ENCODE measurements at places on chromosomes 5 and 9.

DNA sequence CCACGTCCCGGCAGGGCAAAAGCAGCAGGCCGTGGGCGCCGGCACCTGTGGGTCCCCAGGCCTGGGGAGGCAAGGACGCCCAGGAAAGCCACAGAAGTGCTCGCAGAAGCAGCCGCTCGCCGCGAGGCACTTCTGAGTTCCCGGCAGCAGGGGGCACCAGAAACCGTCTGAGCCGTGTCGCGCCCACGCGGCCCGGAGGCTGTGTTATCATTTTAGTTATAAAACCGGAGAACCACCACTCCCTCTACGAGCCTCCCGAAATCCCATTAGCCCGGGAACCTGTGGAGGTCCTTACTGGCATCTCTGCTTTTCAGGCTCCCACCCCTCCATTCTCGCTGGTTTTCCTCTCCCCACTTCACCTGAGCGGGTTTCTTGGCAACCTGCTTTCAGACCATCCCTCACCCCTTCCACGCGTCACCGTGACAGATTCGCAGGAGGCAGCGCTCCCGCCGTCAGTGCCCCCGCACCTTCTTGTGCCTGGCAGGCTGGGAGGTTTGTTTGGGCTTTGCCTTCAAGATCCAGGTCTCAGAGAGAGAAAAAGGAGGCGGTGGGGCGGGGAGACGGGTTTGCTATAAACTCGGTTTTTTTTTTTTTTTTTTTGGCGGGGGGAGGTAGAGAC lies 2.3 kb downstream of the GDNF start:
- DNase-seq: peak; percentile 80

- no peak for DNase-seq
These were observed 82.3 kb upstream of the EPB41L4B start for GRCh38 chr9:109403116-109403515.

DNA sequence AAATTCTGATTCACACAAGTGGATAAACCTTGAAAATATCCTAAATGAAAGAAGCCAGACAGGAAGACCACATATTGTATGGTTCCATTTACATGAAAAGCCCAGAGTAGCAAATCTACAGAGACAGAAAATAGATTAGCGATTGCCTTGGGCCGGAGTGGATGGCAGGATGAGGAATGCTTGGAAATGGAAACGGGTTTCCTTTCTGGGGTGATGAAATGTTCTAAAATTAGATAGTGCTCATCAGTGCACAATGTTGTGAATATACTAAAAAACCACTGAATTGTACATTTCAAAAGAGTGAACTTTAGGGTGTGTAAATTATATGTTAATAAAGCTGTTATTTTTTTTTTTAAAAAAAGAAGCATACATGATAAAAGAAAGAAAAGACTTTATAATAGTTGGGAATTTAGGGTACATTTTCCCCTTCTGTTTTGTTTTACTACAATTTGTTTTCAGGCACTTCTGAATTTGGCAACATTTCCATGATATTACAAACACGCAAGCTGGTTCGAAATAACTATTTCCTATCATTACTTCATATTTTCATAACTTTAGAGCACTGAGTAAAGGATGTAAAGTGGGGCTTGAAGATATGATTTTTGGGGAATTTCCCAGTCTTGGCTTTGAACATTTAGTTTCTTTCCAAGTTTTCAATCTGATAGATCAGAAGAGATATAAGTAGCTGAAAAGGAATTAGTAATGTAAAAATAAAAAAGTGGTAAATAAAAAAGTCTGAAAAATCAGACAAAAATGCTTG lies 23.9 kb downstream of the SLC35A4 start:
- no peak for DNase-seq

- no peak for DNase-seq
These were observed 43.2 kb downstream of the DAB2IP start for GRCh38 chr9:121694600-121694999.

- DNase-seq: no peak
These were observed 243.8 kb upstream of the IRX1 start for GRCh38 chr5:3351581-3352442.

- no peak for DNase-seq
These were observed 192.6 kb upstream of the MSX2 start for GRCh38 chr5:174531782-174532191.

- no peak for DNase-seq
These were observed 128.6 kb upstream of the EFNA5 start for GRCh38 chr5:107799306-107799705.

GRCh38 chr5:107466233-107466769 lies 204.4 kb downstream of the EFNA5 start:
- DNase-seq: peak; percentile 99

DNA sequence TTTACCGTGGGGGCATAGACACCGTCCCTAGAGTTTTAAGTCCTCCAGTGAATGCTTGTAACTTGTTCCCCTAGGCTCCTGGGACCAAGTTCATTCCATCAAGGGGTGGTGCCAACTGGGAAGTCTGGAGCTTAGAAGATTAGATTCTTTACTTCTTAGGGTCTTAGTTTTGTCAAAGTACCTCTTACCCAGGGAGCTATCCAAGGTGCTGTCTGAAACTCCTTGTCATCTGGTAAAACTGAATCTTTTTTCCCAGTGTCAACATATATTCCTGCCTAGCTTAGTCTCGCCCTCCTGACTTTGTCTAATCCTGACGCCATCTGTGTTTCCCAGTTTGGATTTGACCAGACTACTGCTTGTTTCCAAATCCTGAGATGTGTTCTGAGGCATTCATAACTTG lies 41.6 kb downstream of the MAMDC2 start:
- DNase-seq: peak; percentile 54

DNA sequence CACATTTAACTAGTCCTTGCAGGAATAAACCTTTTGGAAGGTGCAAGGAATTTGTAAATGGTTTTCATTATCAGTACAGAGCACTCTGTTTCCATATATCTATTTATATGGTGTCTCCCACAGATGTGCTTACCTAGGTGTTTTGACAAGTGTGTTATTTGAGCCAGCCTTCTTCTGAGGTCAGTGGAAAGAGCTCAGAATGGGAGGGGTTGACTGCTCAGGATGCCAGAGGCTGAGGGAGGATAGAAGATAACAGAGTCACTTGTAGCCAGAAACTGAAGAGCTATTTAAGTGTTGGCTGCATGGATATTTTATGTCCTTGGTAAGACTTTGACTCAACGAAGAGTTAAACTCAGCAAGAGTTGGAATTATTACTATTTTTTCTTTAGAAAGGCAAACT lies 5.0 kb downstream of the CMYA5 start:
- no peak for DNase-seq

GRCh38 chr9:69745716-69746437 lies 13.9 kb downstream of the PTAR1 start:
- DNase-seq: peak; percentile 28

GRCh38 chr9:76603448-76603895 lies 144.5 kb downstream of the GCNT1 start:
- no peak for DNase-seq

DNA sequence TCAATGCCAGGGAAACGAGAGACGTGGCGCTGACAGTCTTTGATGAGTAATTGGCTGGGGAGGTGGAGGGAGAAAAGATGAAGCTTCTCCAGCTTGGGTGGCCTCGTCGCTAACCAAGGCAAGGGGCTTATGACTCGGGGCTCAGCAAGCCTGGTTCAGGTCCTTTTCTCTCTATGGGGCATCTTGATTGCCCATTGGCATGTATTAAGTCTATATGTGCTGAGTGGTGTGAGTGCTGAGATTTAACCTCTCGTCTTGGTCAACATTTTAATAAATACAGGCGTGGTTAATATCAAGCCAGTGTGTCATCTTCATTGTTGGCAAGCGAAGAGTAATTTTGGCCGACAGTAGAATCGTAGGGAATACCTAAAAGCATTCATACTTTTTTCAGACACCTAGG lies 85.9 kb downstream of the RAI14 start:
- peak; percentile 10 for DNase-seq

DNA sequence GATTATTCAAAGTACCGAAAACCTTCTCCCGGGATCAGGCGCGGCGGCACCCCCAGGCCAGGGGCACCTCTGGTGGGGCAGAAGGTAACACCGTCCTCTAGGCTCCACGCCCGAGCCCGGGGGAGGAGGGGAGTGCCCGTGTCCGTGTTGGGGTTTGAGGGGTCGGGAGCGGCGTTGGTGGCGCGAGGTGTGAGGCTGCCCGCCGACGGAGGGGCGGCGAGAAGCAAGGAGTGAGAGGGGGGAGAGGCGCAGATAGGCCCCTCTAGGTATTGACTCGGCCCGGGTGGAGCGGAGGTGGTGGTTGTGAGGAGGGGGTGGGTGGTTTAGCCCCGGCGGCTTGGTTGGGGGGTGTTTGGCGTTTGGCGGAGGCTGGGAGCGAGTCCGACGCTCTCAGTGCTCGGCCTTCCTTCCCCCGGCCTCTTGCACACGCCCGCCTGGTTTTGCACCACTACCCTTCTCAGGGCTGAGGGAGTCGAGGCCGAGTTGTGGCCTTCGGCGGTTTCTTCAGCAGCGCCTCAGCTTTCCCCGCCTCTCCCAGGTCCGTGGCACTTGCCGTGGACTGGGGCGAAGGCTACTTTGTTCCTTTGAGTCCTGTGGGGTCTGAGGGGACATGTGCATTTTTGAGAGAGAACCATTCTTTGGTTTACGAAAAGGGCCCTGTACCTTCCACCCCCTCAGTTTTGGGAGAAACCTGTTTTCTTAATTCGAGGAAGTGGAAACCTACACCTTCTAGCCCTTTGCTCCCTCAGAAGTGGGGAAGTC lies 450 bp downstream of the GPBP1 start:
- DNase-seq: peak; percentile 48

DNA sequence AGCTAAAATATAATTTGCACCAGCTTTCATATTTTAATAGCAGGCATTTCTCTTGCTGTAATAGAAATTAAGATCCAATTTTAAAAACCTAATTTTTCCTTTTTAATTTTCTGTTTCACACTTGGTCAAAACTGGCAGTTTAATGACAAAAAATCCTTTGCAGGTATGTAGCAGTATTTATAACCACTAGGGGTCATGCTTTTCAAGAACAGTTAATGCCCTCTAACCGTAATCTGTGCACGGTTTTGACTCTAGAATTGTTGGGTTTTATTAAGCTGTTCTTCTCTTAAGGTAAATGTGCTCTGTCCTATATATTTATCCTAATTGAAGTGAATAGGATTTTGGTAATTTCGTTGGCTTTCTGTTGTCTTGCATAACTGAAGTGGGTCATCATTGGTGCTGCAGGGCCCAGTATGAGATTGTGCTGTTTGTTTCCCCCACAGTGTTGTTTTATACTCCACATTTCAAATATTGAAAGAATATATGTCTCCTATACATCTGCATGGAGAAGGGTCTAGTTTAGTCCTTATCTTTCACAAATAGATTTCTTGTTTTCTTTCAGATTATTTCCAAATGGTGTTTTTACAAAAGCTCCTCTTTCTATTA lies 107.4 kb downstream of the SCAMP1 start:
- DNase-seq: peak; percentile 57

GRCh38 chr9:96441798-96442445 lies 8.0 kb upstream of the HABP4 start:
- peak; percentile 60 for DNase-seq

DNA sequence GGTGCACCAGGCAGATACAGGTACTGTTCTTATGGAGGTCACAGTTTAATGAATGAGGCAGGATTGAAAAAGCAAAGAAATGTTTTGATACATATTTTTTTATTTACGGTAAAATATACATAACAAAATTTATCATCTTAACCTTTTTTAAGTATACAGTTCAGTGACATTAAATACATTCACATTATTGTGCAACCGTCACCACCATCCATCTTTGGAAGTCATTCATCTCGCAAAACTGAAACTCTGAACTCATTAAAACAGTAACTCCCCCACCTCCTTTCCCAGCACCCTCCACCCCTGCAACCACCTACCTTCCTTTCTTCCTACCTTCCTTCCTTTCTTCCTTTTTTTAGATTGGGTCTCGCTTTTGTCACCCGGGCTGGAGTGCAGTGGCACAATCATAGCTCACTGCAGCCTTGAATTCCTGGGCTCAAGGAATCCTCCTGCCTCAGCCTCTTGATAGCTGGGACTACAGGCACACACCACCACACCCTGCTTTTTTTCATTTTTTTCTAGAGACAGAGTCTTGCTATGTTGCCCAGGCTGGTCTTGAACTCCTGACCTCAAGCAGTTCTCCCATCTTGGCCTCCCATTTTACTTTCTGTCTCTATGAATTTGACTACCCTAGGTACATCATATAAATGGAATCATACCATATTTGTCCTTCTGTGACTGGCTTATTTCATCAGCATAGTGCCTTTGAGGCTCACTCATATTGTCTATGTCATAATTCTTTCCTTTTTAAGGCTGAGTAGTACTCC lies 22.5 kb upstream of the PSD2 start:
- no peak for DNase-seq

- no peak for DNase-seq
These were observed 65.8 kb downstream of the DOCK2 start for GRCh38 chr5:169702693-169703481.

DNA sequence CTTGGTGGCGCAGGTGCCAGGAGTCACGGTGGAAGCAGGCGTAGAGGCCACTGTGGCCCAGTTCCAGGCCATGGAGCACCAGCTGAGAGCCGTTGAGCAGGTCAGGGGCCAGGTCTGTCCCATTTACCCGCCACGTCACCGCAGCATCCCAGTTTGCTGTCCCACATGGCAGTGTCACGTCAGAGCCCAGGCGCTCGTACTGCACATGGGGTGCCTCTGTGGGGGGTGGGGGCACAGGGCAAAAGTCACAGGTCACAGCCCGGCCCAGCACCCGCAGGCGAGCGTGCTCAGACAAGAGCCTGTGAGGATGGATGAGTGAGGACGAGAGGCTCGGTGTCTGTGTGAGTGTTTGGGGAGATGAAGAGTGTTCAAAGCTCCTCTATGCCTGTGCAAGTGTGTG lies 24.9 kb downstream of the CNTFR start:
- DNase-seq: no peak

DNA sequence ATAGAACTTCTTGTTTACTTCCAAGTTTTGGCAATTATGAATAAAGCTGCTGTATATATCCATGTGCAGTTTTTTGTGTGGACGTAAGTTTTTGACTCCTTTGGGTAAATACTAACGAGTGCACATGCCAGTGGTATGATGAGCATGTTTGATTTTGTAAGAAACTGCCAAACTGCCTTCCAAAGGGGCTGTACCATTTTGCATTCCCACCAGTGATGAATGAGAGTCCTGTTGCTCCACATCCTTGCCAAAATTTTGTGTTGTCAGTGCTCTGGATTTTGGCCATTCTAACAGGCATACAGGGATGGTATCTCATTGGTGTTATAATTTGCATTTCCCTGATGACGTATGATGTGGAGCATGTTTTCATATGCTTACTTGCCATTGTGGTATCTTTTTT lies 73.5 kb downstream of the EGFLAM start:
- no peak for DNase-seq

DNA sequence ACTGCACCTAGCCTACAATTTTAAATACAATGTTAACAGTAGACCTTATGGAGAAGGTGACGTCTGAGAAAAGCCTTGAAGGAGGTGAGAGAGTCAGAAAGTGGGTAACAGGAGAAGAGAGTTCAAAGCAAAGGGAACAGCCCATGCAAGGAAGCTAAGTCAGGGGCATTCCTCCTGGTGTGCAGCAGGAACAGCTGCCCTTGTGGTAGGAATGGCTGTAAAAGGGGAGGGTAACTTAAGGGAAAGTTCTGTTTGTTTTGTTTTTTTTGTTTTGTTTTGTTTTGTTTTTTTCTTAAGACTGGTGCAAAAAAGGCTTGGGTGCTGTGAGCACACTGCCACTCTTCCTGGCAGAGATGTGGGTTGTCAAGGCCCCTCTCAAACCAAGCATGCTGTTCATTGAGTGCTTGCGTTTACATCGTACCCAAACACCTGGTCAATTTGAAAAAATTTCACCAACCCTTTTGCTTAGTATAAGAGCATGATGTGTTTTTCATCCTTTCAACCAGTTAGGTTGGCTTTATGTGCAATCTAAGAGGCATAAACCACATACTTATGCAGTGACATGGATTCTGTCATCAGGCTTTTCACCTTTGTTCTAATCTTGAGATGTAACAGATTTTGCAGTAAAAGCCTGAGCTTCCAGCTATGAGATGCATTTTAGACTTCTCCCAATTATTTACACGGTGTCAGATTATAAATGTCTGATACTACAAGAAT lies 279.7 kb downstream of the GLIS3 start:
- peak; percentile 25 for DNase-seq

Data from epithelial cell of esophagus (primary cell).